ENCODE measurements at places on chromosomes 16 and 17. TPM values are rescaled to one million over a fixed set of nuclear protein-coding genes. Genes with fewer than 3 reads are reported as not detected.

STX4 gene
- 111 TPM for total RNA-seq

DNA sequence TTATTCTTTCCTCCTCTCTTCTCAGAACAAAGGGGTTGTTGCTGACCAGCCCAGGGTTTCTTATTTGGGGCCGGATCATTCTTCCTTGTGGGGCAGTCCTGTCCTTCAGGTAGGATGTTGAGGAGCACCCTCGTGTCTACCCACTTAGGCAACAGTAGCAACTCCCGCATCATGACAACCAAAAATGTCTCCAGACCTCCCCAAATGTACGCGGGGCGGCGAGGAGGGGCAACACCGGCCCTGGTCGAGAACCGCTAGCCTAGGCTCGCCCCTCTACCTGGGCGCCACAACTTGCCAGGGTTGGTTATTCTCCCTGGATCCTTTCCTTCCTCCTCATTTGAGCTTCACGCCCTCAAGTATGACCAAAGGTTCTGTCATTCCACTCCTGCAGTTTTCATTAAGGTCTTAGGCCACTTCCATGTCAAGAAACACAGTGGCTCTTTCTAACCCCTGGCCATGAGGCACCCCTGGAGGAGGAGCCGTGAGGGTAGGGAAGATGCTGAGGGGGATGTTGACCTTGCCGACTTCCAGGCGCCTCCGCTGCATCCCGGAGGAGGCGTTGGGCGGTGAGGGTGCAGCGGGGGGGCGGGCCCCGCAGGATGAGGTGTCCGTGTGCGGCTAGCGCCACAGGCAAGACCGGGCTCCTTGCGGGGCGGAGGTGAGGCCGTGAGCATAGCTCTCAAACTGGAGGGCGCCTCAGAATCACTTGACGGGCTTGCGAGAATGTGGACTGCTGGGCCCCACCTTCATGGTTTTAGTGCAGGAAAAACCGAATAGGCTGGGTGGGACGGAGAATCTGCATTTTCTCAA lies 712 bp upstream of the SPECC1 start:
- H3K36me3 ChIP-seq: no peaks in the 10 kb centered on the region
- DNase-seq: no peak
- H3K4me3 ChIP-seq: peak overlapping the region; percentile 64
- no peak overlapping the region for H3K27ac ChIP-seq
- H3K4me1 ChIP-seq: peaks cover 10% of the 10 kb centered on the region

DNA sequence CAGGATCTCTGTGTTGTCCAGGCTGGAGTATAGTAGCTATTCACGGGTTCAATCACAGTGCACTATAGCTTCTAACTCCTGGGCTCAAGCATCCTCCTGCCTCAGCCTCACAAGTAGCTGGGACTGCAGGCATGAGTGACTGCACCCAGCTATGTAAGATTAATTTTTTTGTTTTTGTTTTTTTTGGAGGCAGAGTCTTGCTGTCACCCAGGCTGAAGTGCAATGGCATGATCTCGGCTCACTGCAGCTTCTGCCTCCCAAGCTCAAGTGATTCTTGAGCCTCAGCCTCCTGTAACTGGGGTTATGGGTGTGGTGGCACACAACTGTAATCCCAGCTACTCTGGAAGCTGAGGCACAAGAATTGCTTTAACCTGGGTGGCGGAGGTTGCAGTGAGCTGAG lies 15.8 kb downstream of the PPM1D start:
- H3K4me3 ChIP-seq: no peak overlapping the region
- H3K27ac ChIP-seq: no peak overlapping the region
- no peaks in the 10 kb centered on the region for H3K4me1 ChIP-seq
- H3K36me3 ChIP-seq: no peaks in the 10 kb centered on the region

GRCh38 chr16:56337131-56337857 lies 88.1 kb downstream of the AMFR start:
- no peak overlapping the region for H3K27ac ChIP-seq
- no peak overlapping the region for H3K4me3 ChIP-seq
- DNase-seq: no peak
- H3K36me3 ChIP-seq: no peaks in the 10 kb centered on the region

GRCh38 chr17:35668802-35669201 lies 62.6 kb upstream of the RASL10B start:
- no peaks in the 10 kb centered on the region for H3K27me3 ChIP-seq
- H3K36me3 ChIP-seq: peaks cover 35% of the 10 kb centered on the region
- H3K4me1 ChIP-seq: no peaks in the 10 kb centered on the region

- H3K4me3 ChIP-seq: peak overlapping the region; percentile 48
- H3K4me1 ChIP-seq: peaks cover 22% of the 10 kb centered on the region
- H3K27me3 ChIP-seq: no peaks in the 10 kb centered on the region
- H3K27ac ChIP-seq: peak overlapping the region; percentile 41
Measured at GRCh38 chr17:42997390-42997983, 732 bp upstream of the RPL27 start.

- peak overlapping the region; percentile 67 for H3K27ac ChIP-seq
- no peak for DNase-seq
- no peaks in the 10 kb centered on the region for H3K36me3 ChIP-seq
- H3K4me3 ChIP-seq: peak overlapping the region; percentile 34
Measured at GRCh38 chr16:30656974-30657865, 1.0 kb upstream of the FBRS start.

DNA sequence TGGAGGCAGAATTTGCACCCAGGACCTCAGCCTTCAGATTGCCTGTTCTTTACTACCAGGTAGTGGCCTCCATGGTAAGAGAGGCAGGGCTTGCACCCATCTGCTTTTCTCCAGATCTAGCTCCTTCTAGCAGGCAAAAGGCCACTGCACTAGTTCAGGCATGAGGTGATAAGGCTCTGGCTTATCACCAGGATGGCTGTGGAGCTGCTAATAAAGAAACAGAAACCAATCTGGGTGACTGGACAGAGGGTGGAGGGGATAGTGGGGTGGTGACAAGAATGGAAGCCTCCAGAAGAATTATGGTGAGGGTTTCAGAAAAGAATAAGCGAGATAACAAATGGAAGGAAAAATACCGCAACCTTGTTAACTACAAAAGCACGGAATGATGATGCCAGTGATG lies 15.5 kb upstream of the SUPT4H1 start:
- no peaks in the 10 kb centered on the region for H3K36me3 ChIP-seq
- peaks cover 30% of the 10 kb centered on the region for H3K4me1 ChIP-seq
- no peak for DNase-seq
- no peak overlapping the region for H3K27ac ChIP-seq
- H3K4me3 ChIP-seq: no peak overlapping the region

- H3K4me1 ChIP-seq: no peaks in the 10 kb centered on the region
- H3K27ac ChIP-seq: no peak overlapping the region
- no peaks in the 10 kb centered on the region for H3K27me3 ChIP-seq
- H3K36me3 ChIP-seq: no peaks in the 10 kb centered on the region
Measured at GRCh38 chr17:12058535-12058934, 37.9 kb downstream of the MAP2K4 start.

CIAO2B gene
- total RNA-seq: 60.6 TPM

DNA sequence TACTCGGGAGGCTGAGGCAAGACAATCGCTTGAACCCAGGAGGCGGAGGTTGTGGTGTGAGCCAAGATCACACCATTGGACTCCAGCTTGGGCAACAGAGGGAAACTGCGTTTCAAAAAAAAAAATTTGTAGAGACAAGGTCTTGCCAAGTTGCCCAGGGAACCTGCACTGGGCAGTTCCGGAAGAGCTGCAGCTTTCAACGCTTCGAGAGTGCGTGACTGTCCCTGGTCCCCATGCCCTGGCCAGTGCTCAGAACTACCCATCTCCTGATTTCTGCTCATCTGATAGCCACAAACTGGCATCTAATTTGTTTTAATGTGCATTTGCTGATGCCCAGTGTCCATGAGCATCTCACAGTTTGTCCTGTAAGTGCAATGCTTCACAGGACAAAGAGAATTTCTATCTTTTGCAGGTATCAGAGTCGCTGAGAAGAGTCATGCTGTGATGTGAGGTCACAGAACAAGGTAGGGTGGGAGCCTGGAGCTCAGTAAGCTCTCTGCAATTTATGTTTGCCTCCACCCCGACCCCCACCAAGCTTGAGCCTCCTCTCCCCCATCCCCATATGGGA lies 3.9 kb downstream of the ACTG1 start:
- no peak for DNase-seq
- no peak overlapping the region for H3K4me3 ChIP-seq
- H3K27me3 ChIP-seq: no peaks in the 10 kb centered on the region
- peaks cover 28% of the 10 kb centered on the region for H3K4me1 ChIP-seq
- H3K27ac ChIP-seq: no peak overlapping the region
- peaks cover 36% of the 10 kb centered on the region for H3K36me3 ChIP-seq

- H3K4me3 ChIP-seq: no peak overlapping the region
- H3K36me3 ChIP-seq: no peaks in the 10 kb centered on the region
- peaks cover 73% of the 10 kb centered on the region for H3K4me1 ChIP-seq
- DNase-seq: peak; percentile 93
- peak overlapping the region; percentile 100 for H3K27ac ChIP-seq
Measured at GRCh38 chr17:39755554-39756379, 18.0 kb downstream of the GRB7 start.

GRCh38 chr16:88747588-88748301 lies 37.3 kb downstream of the PIEZO1 start:
- DNase-seq: peak; percentile 59
- H3K27me3 ChIP-seq: no peaks in the 10 kb centered on the region
- peaks cover 2% of the 10 kb centered on the region for H3K36me3 ChIP-seq
- H3K4me3 ChIP-seq: no peak overlapping the region
- H3K4me1 ChIP-seq: peaks cover 62% of the 10 kb centered on the region

KRT40 gene
- not detected for total RNA-seq

COG1 gene
- total RNA-seq: 64.7 TPM

DNA sequence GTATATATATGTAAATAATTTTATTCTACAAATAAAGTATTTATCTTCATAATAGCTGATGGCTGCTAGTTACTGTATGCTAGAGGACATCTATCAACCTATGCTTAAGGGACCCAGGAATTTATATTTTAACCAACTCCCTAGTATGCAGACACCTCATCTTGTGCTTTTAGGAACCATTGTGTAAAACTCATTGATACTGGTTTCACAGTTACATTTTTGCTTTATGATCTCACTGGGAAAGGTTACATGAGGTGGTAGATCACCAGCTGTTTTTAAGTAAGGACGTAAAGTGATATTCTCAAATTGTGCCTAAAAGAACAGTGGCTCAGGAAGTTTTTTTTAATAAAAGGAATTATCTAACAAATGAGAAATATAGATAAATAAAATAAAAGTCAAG lies 56.4 kb downstream of the VMP1 start:
- no peak for DNase-seq
- peaks cover 9% of the 10 kb centered on the region for H3K36me3 ChIP-seq
- no peaks in the 10 kb centered on the region for H3K27me3 ChIP-seq
- no peak overlapping the region for H3K4me3 ChIP-seq
- no peak overlapping the region for H3K27ac ChIP-seq
- no peaks in the 10 kb centered on the region for H3K4me1 ChIP-seq

DNA sequence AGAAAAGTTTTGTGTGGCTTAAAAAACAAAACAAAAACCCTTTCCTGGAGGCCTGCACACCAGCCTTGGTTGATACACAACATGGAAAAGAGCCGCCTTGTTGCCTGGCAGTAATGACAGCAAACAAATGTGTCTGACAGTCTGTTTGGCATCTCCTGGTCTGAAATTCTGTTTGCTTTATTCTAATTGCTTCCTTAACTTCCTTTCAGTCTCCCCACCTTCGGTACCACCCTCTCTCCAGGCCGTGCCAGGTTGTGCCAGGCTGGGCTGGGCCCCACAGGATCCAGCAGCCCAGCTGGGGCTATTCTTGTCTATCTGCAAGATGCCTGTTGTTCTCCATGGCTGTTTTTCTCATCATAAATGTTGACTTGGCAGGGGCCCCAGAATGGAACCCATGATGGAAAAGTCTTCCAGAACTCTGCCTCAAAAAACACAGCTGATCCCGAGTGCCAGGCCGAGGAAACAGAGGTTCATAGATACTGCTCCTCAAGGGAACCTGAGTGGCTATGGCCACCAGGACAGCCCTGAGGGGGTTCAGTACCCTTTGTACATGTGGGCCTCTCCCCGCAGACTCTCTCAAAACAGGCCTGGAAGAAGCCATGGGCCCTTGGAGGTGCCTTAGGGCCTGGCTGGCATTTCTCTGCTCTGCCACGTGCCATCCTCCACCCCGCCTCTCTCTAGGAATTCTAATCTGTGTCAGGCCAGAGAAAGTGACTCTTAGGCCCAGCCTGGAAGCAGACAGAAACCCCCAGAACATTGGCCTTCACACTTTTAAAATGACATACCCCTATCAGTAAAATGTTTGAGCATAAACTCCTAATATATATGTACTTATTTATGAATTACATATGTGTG lies 50.5 kb downstream of the YPEL2 start:
- H3K4me3 ChIP-seq: no peak overlapping the region
- H3K27ac ChIP-seq: no peak overlapping the region
- peaks cover 16% of the 10 kb centered on the region for H3K4me1 ChIP-seq
- no peak for DNase-seq
- no peaks in the 10 kb centered on the region for H3K36me3 ChIP-seq
- H3K27me3 ChIP-seq: no peaks in the 10 kb centered on the region

GRCh38 chr16:73062743-73063733 lies 15.1 kb upstream of the ZFHX3 start:
- H3K27me3 ChIP-seq: peaks cover 47% of the 10 kb centered on the region
- peak; percentile 37 for DNase-seq
- peaks cover 48% of the 10 kb centered on the region for H3K4me1 ChIP-seq
- H3K4me3 ChIP-seq: no peak overlapping the region
- no peak overlapping the region for H3K27ac ChIP-seq

RPH3AL gene
- 13.3 TPM for total RNA-seq

GRCh38 chr16:72286936-72287620 lies 115.1 kb upstream of the PMFBP1 start:
- DNase-seq: no peak
- no peak overlapping the region for H3K27ac ChIP-seq
- no peak overlapping the region for H3K4me3 ChIP-seq
- H3K36me3 ChIP-seq: peaks cover 1% of the 10 kb centered on the region
- H3K27me3 ChIP-seq: no peaks in the 10 kb centered on the region

DNA sequence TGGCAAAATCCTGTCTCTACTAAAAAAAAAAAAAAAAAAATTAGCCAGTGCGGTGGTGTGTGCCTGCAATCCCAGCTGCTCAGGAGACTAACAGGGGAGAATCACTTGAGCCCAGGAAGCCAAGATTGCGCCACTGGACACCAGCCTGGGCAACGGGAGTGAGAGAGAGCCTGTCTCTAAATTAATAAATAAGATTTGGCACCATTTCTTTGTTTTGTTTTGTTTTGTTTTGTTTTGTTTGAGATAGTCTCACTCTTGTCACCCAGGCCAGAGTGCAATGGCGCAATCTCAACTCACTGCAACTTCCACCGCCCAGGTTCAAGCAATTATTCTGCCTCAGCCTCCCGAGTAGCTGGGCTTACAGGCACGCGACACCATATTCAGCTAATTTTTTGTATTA lies 9.4 kb upstream of the GAST start:
- DNase-seq: no peak
- H3K4me1 ChIP-seq: no peaks in the 10 kb centered on the region
- H3K4me3 ChIP-seq: no peak overlapping the region
- no peaks in the 10 kb centered on the region for H3K36me3 ChIP-seq
- no peaks in the 10 kb centered on the region for H3K27me3 ChIP-seq
- no peak overlapping the region for H3K27ac ChIP-seq

All from B cell (primary cell).